Hematopoietic multipotent progenitor cell treated with erythropoietin and hydrocortisone succinate and interleukin-3 and kit ligand, for 15 days (in vitro differentiated cells): ENCODE measurements at places on chromosomes 3 and 15.
A peak's percentile ranks its signal among the peaks of the same experiment; 100 is the strongest.

- no peak for DNase-seq
Observed at GRCh38 chr3:134737516-134737915, 57.5 kb upstream of the EPHB1 start.

- no peak for DNase-seq
Observed at GRCh38 chr3:196620161-196620604, 19.3 kb upstream of the NRROS start.

DNA sequence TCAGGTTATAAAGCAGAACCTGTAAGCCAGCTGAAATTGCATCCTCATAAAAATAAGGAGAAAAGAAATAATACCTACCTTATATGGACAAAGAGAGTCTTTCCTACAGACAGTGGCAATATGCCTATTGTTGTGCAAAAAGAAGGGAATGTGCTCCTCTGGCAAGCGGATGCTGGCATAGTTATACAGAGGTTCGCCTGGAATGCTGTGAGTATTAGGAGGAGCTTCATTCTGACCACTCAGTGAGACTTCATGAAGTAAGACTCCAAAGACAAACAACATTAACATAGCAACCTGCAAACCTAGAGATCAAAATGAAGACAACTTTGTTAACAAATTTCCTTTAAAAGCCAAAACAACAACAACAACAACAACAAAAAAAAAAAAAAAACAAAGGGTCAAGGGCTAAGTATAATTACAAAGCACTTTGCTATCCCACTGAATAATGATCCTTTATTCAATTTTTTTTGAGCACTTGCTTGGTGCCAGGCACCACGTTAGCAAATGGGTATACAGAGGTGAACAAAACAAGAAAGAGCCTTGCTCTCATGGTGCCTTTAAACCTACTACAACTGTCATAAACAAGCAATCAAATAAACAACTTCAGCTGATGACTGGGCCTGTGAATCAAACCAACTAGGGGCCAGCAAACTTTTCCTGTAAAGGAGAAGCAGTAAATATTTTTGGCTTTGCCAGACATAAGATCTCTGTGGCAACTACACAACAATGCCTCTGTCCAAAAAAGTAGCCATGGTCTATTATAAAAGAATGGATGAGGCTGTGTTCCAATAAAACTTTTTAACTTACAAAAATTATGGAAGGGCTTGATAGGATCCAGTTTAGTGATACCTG lies 3.7 kb downstream of the EOGT start:
- no peak for DNase-seq

DNA sequence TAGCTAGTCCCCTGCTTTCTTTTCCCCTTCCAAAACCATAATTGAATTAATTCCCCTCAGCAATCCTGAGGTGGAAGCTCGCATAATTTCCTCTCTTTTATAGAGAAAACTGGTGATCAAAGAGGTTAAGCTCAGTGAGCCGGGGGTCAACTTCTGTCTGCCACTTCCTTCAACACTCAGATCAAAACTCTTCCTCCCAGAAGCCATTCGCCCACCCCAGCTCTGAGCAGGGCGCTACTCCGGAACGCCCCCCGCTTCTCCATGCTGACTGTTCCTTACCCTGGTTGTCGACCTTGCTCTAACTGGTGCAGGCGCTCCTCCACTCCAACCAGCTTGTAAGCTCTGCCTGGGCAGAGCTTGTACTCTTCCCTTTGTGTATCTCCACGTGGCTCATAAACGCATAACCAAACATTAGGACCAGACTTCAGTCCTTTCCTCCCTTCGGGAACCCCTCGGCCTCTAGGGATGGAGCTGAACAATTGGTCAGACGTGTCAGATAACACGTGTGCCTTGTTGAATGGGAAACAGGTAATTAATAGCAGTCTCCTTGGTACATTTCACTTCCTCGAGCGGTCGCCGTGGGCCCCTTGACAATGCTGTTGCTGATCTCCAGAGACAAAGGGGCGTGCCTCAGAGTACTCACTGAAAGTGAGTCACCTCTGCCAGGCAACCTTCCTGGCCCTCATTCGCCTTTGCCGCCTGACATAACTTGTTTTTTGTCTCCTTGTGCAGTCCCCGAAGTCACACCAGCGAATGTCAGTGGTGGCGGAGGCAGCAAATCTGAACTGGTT lies 71.8 kb downstream of the IL5RA start:
- no peak for DNase-seq

DNA sequence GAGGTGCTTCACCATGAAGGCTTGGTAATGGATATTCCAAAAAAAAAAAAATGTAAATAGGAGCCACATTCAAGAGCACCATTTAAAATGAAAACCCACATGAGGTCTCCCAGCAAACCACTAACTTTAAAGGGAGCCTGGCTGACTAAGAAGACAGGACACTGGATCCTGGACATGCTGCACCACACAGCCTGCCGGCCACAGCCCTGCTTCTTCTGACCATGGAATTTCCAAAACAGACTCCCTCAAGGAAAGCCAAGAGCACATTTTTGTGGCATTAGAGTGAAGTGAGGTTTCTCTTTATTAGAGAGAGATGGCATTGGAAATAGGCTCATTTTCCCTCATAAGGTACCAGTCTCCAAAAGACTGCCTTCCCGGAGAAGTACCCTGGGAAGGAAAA lies 113.9 kb downstream of the RORA start:
- DNase-seq: no peak

- no peak for DNase-seq
Observed at GRCh38 chr3:8500319-8500988, 1.2 kb upstream of the LMCD1 start.

- peak; percentile 73 for DNase-seq
Observed at GRCh38 chr15:64686130-64686735, 89.2 kb downstream of the RBPMS2 start.

DNA sequence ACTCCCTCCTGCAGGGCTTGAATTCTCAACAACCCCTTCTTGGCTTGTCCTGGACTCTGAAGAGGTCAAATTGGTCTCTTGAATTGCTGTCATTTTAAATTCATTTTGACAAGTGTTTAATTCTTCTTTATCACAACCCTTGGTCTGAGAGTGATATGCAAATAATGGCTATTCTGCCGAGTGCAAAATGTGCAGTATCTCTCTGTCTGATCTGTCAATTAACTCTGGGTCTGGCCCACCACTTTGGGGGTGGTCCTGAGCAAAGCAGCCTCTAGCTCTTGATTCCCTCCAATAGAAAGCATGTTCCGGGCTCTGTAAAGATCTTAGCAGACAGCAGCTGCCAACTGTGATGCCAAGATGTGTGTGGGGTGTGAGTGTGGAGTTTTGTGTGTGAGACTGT lies 2.2 kb upstream of the IGDCC3 start:
- no peak for DNase-seq

- DNase-seq: no peak
Observed at GRCh38 chr3:44883999-44884431, 9.6 kb downstream of the TGM4 start.

DNA sequence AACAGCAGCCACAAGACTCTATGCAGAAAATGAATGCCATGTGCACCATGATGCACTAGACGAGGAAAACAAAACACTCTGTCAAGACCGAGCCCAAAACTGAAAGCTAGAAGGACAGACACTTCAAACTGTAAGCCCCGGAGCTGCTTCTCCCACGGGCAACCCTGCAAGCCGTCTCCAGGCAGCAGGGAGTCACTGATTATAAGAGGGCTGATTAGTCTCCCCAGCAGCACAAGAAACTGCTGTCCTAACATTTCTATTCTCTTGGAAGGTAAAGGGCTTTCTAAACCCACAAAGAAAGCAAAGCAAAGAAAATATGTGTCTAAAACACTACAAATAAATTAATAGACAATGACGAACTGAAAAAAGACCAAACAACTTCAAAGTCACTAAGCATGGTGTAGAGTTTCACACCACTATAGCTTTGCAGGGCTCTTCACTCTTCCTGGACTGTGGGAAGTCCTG lies 15.5 kb downstream of the TBC1D2B start:
- peak; percentile 25 for DNase-seq

GRCh38 chr3:52819936-52820335 lies 10.5 kb downstream of the ITIH4 start:
- no peak for DNase-seq

DNA sequence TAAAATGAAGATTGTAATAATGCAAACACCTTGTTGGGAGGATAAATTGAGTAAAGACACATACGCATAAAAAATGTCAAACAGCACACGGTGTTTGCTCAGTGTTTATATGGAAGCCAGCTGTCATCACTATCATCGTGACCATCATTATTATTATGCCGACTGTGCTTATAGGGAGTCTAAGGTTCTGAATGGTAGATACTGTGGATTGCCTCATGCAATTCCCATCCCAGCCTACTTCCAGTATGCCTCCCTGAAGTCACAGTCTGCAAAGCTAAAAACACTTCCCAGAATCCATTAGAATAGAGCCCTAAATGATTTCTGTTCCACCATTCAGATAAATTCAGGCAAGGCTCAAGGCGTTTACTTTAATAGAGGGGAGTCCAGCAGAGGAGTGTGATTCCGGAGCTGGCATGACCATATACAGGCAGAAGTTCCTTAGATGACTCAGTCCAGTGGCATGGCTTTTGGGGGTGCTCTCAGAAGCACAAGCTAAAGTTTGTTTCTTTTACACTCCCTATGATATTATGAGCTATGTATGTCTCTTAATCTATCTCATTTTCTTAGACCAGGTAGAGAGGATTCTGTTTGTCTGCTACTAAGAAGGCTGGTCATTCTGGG lies 148.7 kb downstream of the MEX3B start:
- DNase-seq: no peak

DNA sequence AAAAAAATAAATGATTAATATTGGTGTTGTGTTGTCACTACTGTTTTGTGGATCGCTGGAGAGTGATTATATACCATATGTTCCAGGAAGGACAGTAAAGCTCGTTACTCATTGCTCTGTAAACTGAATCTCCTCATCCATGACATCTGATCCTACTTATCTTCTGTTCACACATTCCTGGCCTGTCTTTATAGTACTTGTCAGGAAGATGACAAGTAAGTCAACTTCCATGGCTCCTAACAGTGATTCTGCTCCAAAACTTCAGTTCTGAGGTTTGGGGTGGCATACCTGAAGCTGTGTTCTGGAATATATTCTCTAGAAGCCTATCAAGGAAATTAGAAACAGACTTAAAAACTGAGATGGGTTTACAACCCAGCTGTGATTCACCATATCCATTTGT lies 288.9 kb downstream of the ZBBX start:
- DNase-seq: no peak

- no peak for DNase-seq
Observed at GRCh38 chr3:129975705-129976048, 1.2 kb downstream of the TRH start.

GRCh38 chr15:81411051-81411450 lies 37.0 kb upstream of the TMC3 start:
- no peak for DNase-seq

- DNase-seq: no peak
Observed at GRCh38 chr15:96052572-96053030, 277.9 kb upstream of the NR2F2 start.

GRCh38 chr15:74958320-74958907 lies 1.8 kb upstream of the RPP25 start:
- DNase-seq: no peak

DNA sequence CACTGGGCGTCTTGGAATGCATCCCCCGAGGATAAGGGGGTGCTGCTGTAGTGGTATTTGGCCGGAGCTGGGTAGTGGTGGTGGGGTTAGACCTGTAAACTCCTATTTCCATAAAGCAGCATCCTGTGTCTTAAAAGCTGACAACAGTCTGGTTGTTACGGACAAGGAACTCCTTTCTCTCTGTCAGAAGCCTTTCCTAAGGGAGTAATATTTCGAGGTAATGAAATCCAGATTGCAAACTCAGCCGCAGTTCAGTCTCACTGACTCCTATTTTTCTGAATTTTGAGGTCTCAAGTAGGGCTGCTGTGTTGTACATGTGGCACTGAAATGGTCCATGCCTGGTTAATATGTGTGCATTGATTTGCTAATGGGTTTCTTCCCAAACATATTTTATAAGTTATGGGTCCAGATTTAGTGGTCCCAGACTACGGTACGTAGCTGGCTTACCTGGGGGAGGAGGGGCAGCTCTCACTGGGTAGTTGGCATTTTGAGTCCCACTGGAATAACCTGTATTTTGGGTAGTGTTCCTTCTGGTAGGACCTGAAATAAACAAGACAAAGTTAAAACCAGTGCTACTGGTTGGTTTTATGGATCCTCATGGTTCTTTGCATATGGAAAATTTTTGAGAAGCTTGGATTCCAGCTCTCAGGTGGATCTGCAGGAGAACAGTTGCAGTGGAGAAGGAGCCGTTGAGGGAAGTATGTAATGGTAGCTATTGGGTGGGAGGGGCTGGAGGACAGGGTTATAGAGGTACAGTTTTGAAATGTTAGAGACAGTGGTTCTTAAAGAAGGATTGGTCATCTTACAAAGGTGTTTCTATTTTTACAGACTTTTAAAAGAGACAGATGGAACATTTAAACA lies 48.6 kb upstream of the LDHAL6B start:
- DNase-seq: no peak

- peak; percentile 52 for DNase-seq
Observed at GRCh38 chr15:88476635-88477060, 9.1 kb downstream of the MRPS11 start.

DNA sequence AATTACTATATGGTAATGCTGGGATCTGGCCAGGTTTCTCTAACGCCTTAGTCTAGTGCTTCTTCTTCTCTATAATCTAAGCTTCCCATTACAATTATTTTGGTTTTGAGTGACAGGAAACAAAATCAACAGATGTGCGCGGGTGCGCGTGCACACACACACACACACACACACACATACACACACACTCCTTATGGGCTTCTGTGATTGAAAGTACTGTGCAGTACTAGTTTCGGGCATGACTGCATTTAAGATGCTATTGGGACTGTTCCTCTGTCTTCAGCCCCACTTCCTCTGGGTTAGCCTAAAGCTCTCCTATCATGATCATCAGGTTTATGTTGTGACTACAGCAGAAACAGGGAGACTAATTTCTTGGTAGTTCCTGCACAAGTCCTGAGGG lies 32.2 kb downstream of the EPHB1 start:
- no peak for DNase-seq

DNA sequence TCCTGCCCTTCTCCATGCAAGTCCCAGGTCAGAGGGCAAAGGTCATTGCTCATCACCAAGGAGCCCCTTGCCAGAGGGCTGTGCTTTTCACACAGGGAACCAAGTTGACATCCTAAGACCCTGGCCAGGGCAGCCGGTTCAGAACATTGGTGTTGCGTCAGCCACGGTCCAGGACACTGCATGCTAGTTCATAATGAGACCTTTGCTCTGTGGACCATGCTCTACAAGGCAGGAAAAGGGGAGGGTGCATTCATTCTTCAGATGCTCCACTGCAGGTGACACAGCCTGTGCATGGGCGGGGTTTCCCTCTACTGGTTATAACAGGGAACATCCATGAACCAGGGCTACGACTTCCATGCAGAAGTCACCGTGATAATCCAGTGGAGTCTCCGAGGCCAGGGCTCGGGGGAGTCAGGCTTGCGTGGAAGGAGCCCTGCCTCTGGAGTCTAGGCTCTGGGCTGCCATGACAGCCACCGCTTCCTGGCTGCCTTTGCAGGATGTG lies 81.6 kb downstream of the OCA2 start:
- DNase-seq: no peak
